PC-9 (cell line): ENCODE measurements at places on chromosomes 12 and 14. TPM values are rescaled to one million over a fixed set of nuclear protein-coding genes. Genes with fewer than 3 reads are reported as not detected.

DNA sequence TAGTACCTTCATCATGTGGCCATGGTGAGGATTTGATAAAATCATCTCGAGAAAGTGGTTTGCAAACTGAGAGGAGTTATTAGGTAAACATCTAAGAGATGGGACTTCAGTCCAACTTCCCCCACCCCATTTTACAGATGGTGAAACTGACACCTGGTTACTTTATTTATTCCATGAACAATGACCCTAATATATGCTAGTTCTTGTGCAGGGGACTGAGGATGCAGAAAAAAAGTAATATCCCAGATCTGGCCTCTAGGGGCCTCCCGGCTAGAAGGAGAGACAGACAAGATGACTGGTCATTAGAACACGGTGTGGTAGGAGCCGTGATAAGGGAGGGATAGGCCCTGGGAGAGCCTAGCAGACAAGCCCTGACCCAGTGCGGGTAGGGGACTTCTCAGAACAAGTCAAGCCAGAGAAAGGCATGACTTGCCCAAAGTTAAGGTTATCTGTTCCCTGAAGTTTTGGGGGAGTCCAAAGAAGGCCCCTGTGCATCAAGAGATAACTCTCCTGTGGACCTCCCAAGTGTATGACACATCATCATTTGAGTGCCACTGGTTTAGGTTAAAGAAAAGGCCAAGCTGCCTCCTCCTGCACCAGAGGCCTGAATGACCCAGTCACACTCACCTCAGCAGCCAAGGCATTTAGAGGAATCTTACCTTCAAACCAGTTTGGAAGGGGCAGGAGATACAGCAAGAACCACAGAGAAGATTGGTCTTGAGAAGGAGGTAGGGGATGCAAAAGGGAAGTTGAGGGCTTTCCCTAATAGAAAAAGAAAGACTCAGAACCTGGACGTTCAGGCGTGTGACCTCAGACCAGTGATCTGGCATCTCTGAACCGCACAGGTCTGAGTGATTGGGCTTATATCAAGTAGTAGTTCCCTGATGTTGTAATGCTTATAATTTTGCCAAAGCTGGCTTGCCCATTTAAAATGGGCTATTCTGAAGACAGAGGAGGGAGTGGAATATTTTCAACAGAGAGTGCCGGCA is 1.6 kb downstream of the CMKLR1 start:
- no peak for DNase-seq

DNA sequence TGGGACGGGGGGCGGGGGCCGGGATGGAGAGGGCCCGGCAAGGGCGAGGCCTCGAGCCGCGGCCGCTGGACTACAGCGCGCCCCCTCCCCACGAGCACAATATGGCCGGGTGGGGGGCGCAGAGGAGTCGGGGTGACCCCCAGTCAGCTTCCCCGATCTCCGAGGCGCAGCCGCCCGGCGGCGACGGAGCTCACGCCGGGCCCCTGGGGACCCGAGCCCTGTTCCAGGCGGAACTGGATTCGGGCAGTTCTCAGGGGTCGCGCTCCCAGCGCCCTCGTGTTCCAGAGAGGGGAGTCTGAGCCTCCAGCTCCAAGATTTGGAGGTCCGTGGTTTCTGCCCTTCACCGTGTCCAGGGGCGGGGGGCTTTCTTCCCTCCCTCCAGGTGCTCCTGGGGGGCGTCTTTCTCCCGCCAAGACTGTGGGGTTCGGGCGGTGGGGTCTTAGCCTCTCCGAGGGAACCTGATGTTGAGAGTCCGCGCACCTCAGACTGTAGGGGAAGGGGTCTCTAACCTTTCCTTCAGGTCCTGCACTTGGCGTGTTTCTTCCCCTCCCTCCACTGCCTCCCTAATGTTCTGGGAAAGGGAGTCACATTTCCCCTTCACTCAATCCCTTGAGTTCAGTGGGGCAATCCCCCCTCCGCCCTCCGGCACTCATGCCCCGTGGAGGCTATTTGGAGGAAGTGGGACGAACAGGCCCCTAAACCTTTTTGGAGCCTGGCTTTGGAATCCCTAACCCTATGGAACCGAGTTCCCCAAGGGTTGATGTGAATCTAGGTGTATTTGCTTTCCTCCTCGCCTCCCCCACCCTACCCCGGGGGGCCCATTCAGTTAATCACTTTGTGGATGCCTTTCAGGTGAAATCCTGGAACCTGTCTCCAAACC is 584 bp downstream of the ACVR1B start:
- no peak for DNase-seq

DNA sequence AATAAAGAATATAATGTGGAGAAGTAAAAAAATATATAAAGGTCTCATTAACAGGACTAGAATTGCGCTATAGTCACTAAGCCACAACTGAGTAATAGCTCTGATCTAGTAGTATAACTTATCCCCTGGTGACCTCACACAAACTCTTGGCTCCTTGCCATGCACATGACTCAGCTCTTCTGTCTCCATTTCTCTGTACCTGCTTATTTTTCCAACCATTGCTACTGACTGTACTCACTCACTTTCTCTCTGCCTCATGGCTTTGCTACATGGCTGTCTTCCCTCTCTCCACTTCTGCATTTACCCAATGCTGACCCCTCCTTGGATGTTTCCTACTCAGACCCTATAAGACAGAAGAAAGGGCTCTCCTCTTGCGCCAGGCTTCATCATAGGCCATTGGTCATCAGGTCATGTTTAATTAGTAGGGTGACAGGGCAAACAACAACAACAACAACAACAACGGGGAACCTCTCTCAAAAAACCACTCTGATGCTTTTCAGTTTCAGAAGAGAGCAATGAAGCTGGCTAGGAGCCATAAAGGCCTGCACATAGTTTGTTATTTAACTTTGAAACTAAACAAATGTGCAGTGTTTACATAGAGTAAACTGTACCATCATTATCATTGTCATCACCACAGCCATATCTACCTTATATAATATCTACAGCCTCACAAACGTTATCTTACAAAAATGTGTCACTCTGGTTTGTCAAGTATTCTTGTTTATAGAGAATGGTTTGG is 25.6 kb upstream of the KRAS start:
- peak; percentile 60 for DNase-seq

DNA sequence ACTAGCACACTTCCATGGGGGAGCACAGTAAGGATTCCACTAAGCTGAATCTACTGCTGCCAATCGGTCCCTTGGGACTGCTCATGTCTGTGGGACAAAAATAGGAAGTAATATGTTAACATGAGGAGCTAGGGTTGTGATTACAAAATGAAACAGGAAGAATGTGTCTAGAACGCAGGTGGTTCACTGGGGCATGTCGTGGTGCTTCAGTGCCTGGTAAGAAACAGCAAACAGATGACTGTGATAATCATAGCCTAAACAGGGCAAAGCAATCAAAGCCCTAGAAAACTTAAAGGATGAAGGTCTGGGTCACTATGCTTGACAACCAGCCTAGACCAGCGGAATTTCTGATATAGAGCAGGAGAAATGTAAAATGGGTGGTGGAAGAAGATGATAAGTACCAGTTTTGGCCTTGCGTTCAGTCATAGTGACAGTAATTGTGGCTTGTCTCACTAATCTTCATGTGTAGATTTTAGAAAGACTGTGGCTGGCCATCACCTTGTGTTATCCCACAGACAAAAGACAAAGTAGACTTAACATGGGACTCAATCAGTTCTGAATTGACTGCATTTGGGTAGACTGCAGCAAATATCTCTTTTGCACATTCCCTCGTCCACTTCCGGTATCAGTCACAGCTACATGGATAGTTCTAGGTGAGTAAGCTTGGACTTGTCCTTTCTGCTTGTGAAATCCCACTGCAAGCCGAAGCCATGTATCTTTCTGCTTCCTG is 51.4 kb downstream of the WASHC3 start:
- no peak for DNase-seq

GRCh38 chr12:52042706-52043385 is 8.4 kb upstream of the NR4A1 start:
- no peak for DNase-seq

DNA sequence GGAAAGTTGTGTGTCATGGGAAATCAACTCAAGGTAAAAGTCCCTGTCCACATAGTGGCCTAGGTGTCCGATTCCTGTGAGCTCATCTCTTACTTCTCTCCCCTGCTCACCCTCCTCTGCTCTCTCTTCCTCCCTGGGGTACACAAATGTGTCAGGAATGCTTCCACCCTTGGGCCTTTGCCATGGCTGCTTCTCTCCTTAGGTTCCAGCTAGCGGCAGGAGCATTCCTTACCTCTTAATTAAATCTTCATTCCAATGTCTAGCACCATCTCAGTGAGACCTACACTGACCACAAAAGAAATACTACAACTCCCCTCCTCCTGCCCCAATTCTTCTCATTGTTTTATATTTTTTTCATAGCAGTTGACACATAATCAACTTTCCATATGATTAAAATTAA is 298.6 kb downstream of the PDZRN4 start:
- DNase-seq: no peak

- DNase-seq: no peak
Measured at GRCh38 chr12:95004610-95005009, 1.1 kb upstream of the NDUFA12 start.

- DNase-seq: no peak
Measured at GRCh38 chr14:106141242-106142220, 615.1 kb downstream of the TMEM121 start.

DNA sequence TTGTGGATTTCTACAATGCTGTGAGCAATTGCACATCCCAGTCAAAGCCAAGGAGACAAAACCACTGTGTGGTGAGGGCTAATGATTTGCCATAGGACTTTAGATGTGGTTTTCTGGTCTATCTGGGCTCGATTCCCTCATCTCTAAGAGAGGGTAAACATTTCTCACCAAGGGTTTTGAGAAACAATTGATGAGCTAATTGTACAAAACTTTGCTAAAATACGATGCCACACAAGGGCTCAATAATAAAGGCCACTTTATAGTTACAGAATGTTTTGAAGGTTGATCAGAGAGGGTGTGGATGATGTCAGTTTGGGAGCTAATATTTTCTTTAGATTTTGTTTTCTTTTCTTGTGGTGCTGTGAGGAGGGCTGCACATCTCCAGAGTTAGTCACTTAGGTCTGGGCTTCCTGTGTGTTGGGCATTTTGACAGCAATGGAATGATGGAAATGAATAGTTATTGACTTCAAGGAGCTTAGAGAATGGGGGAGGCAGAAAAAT is 60.8 kb upstream of the SLC38A4 start:
- DNase-seq: no peak

GRCh38 chr14:29937116-29937515 is 9.5 kb upstream of the PRKD1 start:
- peak; percentile 53 for DNase-seq

- no peak for DNase-seq
Measured at GRCh38 chr12:63849641-63850040, 5.1 kb downstream of the SRGAP1 start.

The ESRRB gene
- total RNA-seq: not detected in 2 replicates

The DTX1 gene
- total RNA-seq: 0.13 and 0.25 TPM in 2 replicates

DNA sequence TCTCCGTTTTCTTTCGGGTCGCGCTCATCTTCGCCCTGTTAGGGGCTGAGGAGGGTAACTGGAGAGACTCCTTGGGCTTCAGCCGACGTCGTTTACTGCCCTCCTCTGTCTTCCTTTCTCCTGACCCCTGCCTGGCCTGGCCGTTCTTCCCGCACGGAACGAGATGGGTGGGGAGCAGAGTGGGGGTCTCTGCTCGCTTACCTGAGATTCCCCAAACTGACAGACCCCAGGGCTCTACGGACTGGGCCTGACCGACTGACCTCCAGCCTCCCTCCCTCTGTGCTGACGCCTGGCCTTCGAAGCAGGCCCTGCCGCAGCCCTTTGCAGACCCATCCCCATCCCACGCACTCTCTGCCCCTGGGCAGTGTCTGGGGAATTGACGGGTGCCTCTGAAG is 439 bp downstream of the GOLGA5 start:
- DNase-seq: no peak

DNA sequence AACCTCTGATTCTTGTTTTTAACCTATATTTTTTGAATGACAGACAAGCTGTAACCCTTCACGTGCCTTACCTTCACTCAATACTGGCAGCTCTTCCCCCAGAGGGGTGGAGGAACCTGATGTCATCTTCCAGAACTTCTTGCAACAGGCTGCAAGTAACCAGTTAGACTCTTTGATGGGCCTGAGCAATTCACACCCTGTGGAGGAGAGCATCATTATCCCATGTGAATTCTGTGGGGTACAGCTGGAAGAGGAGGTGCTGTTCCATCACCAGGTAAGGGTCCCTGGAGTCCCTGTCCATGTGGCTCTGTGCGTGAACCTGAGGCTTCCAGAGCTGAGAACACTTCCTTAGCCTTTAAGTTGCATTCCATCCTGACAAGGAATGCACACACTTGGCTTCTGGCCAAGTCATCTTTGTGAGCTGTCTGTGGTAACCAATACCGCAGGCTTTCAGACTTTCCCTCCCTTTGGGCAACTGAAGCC is 22.7 kb downstream of the TRAFD1 start:
- DNase-seq: peak; percentile 67

GRCh38 chr12:106015646-106016045 is 123.1 kb downstream of the NUAK1 start:
- DNase-seq: no peak

- no peak for DNase-seq
Measured at GRCh38 chr12:94534774-94535509, 75.3 kb upstream of the CEP83 start.

DNA sequence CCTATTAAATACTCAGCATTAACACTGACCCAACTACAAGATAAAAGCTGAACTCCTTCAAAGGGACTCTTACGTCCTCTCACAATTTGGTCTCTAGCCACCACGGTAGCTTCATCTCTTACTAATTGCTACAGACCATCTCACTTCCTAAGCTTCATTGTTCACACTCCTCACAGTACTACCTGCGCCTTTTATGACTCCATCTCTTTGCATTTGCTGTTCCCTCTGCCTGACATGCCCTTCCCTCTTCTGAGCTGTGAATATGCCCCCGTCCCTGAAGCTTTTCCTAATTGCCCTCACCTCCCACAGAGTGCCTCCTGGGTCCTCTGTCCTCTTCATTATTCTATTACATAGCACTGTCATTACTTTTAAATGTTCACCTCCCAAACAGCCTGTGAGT is 2.5 kb downstream of the EEA1 start:
- no peak for DNase-seq

The NKX2-8 gene
- total RNA-seq: 1.1 and 2.9 TPM in 2 replicates

DNA sequence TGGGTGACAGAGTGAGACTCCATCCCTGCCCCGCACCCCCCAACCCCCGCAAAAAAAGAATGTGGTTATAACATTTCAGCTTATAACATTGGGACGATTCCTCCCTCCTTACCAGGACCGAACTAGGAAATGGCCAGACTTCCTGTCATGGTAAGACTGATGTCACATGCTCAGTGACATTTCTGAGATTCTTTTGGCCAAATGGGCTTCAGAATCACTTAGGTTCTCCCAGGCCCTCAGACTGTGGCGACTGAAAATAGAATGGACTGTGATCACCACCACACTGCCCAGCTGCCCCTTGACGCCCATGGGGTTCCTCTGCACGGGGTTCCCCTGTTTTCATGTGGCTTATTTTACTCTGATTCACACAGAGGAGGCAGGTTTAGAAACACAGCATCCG is 115.0 kb upstream of the EVL start:
- DNase-seq: no peak

The RARG gene
- 118 and 124 TPM in 2 replicates for total RNA-seq
